Esophagus mucosa (tissue), 1 donor: ENCODE measurements at places on chromosomes 12 and 14.
A peak's percentile ranks its signal among the peaks of the same experiment; 100 is the strongest.

DNA sequence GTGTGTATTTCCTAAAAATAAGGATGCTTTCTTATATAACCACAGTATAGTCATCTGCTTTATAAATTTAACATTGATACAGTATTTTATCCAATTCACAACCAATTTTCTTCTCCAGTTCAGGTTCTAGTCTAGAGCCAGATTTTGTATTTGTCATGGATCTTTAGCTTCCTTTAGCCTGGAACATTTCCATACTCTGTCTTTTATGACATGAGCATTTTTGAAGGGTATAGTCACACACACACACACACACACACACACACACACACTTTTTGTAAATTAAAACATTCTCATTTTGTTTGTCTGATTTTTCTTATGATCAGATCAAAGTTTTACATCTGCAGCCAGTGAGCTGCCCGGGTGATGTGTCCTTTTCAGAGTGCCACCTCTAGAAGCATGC, 25.4 kb downstream of the CGRRF1 start:
- no peak for ATAC-seq

GRCh38 chr14:59998564-59998963, 78.6 kb downstream of the LRRC9 start:
- no peak for ATAC-seq

- no peak for ATAC-seq
Measured at GRCh38 chr12:72717036-72717435, 444.9 kb downstream of the TRHDE start.

DNA sequence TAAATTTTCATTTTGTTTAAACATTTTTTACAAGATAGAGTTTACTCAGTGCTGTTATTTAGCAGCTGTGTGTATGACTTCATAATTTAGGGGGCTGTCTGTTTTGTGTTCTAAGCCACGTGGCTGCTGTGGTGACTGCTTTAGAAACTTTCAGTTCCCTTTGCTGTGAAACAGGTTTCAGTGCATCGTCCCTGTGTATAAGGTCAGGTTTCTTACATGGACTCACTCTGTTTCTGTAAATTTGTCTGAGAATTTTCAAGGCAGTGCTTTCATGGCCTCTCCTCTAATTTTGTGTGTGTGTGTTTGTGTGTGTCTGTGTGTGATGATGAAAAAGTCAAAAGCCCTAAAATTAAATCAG, 32.4 kb downstream of the BICD1 start:
- peak; percentile 55 for ATAC-seq

DNA sequence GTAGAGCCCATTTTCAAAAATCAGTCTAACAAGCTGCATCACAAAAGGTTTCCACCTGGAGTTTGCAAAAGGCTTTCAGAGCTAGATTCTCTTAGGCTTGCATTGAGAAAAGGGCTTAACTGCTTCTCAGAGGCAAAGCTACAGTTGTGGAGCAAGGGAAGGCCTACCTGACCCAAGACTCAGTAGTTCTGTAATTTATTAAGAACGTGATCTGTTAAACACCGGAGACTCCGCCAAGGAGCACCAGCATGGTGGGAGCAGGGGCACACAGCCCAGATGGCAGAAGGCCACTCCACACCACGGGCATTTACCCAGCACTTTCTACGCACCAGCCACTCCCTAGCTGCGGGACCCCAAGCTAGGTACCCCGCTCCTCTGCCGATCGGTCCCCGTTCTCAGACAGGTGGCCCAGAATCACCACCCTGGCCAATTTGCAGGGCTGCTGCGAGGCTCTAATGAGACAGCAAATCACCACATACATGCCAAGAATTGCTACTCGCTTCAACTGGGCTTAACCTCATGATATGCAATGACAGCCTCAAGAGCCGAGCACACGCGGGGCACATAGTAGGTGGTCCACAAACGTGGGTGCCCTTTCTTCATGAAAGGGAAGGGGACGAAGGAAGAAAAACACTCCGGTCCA, 1.5 kb downstream of the ITPK1 start:
- ATAC-seq: no peak

DNA sequence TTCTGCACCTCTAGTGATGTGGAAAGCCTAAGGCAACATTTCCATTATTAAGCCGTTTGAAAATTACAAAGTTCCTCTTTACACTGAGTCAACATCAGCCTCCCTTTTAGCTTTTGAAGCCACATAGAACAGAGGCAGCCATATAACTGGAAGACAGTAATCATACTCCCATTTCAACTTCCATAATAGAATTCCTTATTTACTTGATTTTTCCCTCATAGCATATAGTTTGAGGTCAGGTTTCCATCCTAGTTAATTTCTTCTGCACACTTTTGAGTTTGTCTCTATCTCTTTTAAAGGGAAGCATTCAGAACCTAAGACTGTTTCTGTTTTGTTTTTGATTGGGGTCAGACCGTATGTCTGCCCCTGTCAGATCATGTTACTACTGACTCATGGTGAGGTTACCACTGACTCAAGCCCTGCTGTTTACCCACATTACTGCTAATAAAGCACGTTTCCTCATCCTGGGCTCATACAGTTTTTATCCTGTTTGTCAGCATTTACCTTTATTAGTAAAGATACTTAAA, 161.0 kb downstream of the SLC38A4 start:
- peak; percentile 86 for ATAC-seq
